ENCODE measurements at places on chromosomes 2 and 18.

- DNase-seq: no peak
These were observed 30.8 kb upstream of the ACYP2 start for GRCh38 chr2:54084600-54084999.

DNA sequence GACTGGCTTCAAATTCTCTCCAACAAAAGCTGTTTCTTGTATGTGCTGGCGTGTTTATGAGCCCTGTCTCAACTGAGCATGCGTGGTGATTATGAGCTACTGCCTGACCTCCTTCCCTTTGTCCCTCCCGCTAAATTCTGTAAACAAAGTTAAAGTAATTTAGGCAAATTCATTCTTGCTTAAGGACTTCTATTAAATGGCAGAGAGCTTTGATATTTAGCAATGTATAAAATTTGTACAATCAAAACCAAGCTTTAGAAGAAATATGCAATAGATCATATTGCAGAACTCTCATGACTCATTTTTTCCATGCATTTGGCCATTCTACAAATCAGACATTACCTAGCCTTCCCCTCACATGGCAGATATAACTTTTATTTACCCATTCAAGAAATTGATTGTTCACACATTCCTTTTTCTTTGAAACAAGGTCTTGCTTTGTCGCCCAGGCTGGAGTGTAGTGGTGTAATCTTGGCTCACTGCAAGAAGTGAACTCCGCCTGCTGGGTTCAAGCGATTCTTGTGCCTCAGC, 18.2 kb downstream of the IGFBP2 start:
- no peak for DNase-seq

GRCh38 chr2:235723811-235724465, 230.1 kb downstream of the AGAP1 start:
- DNase-seq: no peak

DNA sequence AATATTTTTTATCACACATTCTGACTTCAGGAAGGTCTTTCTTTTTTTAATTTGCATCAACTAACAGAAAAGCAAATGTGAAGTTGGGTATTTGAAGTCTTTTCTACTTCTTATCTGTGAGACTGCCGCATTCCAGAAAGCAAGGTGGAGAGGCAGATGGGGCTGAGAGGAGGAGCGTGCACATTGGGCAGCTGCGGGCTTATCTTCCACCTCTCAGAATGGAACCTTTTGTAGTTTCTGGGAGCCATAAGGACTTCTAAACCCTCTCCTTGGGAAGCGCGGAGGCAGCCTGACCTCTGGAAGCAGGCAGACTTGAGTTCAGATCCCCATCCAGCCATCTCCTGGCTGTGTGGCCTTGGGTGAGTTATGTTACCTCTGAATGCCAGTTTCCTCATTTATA, 3.9 kb downstream of the MAPRE3 start:
- no peak for DNase-seq

- DNase-seq: no peak
These were observed 285.8 kb downstream of the NBAS start for GRCh38 chr2:15275346-15275745.

- no peak for DNase-seq
These were observed 339.3 kb downstream of the LRP1B start for GRCh38 chr2:141791521-141791920.

GRCh38 chr2:113141451-113141850, 14.1 kb downstream of the IL1RN start:
- DNase-seq: no peak
